Panc1 (cell line): ENCODE measurements at places on chromosomes 7 and 10.

DNA sequence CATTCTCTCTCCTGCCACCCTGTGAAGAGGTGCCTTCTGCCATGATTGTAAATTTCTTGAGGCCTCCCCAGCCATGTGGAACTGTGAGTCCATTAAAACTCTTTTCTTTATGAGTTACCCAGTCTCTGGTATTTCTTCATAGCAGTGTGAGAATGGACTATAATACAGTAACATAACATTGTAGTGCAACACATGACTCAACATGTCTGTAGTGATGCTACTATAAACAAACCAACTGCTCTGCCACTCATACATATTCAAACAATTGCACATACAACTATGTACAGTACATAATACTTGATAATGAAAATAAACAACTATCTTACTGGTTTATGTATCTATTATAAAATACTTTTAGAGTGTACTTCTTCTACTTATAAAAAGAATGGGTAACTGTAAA, 7.1 kb downstream of the ATOH7 start:
- no peak for DNase-seq

DNA sequence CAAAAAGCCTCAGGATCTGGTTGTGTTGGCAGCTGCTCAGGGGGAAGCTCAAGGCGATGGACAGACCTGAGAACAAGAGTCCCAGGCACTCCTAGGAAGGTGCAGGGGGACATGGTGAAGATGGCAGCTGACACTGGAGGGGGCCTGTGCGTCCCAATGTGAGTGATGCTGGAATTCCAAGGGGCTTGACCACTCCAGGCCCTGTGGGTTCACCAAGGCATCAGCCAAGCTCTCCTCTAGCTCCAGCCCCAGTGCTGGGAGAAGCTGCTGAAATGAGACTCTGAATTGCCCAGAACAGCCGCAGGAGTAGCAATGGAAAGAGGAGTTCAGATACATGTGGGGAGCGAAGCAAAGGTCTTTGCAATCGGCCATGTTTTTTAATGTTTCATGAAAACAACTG, 16.0 kb downstream of the UPP1 start:
- no peak for DNase-seq

GRCh38 chr7:85156661-85157208, 30.1 kb downstream of the SEMA3D start:
- no peak for DNase-seq

DNA sequence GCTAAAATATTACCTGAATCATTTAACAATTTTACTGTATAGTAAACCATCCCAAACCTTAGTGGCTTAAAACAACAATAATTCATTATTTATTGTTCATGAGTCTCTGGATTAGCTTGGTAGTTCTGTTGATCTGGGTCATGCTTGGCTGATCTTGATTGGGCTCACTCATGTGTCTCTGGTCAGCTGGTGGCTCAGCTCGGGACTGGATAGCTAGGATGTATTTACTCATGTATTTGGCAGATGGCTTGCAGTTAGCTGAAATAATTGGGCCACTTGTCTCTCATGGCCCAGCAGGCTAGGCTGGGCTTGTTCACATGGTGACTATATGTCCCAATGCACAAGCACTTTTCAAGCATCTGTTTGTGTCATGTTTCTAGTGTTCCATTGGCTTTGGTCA, 262.8 kb downstream of the BBS9 start:
- no peak for DNase-seq

DNA sequence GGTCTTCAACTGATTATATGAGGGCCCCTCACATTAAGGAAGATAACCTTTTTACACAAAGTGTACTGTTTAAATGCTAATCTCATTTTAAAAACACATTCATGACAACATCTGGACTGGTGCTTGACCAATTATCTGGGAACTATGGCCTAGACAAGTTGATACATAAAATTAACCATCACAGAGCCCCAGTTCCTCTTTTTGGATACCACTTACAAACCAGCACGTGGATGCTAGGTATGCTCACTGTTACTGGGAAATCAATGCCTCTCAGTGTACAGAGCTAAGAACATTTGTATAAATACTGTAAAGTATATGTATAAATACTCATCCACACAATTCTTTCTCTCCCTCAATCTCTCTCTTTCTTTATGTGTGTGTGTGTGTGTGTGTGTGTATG, 1217.8 kb upstream of the LRRTM3 start:
- no peak for DNase-seq

DNA sequence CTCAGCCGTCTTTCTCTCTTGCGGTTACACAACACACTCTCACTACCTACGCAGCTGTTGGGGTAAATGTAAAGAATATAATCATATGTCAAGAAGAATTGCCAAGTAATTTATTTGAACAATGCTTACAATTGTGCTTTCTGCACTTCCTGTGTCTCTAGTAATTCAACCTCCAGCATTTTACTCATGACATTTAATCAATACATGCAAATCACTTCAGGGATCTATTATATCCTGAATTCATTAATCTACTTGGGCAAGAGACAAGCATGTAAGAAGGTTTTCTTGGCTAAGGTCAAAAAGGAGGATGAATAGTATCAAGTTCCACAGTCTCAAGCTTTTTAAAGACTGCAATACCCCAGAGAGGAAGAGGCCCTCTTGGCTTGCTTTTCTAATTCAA, 562.9 kb upstream of the ADARB2 start:
- no peak for DNase-seq

GRCh38 chr7:116271161-116271913, 61.0 kb downstream of the TES start:
- no peak for DNase-seq

DNA sequence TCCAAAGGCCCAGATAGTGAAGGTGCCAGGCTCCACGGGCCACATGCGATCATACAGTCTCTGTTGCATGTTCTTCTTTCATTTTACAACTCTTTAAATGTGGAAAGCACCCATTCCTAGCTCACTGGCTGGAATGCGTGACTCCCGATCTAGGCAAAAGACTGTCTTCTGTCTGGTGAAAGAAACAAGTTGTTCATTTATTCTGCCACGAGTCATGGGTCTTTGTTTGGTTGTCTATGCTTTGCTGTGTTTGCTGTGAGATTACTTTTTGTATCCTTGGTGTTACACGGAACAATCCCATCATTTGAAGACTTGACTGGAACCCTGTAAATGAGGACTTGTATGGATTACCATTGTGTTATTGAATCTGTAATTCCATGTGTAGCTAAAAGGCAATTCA, 41.9 kb downstream of the NPVF start:
- no peak for DNase-seq

GRCh38 chr10:13959443-13960359, 371.0 kb downstream of the FRMD4A start:
- no peak for DNase-seq

- DNase-seq, result no peak
Observed at GRCh38 chr7:721619-722248, 4.8 kb upstream of the DNAAF5 start.

- no peak for DNase-seq
Observed at GRCh38 chr7:17123020-17123419, 175.4 kb upstream of the AHR start.

GRCh38 chr10:91635401-91636400, 2.8 kb upstream of the PPP1R3C start:
- DNase-seq, result peak; percentile 54

- DNase-seq, result no peak
Observed at GRCh38 chr7:138170959-138171703, 94.9 kb downstream of the AKR1D1 start.

GRCh38 chr10:95451150-95451549, 110.0 kb downstream of the SORBS1 start:
- no peak for DNase-seq

DNA sequence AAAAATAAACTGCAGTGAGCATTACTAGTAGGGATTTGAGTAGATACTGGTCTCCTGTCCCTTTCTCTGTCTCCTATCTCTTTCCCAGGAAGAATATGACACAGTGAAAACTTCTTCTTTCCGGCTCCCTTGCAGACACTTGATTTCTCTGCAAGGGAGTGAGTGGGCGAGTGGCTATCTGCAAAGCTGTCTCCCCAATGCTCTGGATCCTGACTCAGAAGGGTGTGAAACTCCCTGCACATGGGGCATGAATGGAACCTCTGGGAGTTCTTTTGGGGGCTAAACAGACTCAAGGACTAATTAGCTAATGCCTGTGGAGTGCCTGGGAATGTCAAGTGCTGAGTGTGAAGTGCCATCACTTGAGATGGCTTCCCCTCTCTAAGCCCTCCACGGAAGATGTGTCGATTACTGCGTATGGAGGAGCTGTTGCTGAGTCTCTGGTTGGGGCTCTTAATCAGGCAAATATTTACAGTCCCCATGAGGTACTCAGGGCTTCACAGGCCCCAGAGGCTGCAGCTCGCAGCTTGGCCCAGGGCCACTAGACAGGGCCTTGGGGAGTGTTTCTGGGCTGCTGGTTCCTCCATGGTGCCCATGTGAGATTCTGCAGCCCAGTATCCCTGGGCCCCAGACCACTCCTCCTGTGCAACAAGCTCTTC, 139.8 kb downstream of the RPS24 start:
- no peak for DNase-seq

DNA sequence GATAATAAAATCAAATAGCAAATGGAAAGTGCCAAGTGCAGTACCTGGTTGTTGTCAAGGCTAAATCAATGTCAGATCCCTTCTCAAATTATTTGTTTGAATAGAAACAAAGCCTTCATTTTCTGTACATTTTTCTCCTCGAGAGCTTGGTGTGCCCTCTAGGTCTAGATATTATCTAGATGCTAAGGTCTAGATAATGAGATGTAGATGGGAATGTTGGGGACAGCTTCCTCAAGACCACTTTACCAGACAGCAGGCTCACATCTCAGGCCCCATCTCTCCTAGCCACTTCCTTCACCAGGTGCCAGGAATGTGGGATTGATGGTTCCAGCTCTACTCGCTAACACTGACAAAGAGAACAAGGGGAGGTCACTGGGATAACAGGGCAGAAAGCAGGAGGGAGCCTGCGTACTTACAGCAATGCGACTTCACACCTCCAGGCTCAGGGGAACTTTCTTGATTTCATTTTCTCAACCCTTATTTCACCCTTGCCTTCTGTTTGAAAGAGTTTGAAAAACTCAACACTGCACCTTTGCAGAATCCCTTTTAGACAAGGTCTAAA, 451.4 kb upstream of the VSTM2A start:
- DNase-seq, result no peak

DNA sequence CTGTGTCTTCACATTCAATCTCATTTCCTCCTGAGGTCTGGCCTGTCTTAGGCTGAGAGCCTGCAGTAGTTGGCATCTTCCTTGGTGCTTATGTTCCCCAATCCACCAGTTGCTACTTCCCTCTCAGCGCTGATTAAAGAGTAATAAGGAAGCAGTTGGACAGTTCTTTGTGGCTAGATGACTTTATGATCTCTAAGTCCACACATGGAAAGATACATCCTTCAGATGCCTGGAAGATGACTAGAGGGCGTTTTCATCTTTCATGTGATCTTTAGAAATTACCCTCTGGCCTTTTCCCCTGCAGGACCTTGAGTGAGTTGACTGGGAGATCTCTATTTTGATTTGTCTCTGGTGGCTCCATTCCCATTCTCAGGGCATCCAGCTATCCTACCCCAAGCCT, 204.5 kb downstream of the GRM3 start:
- no peak for DNase-seq

GRCh38 chr10:49272251-49273081, 26.5 kb upstream of the C10orf71 start:
- DNase-seq, result no peak

- DNase-seq, result no peak
Observed at GRCh38 chr10:119022846-119023552, 6.5 kb upstream of the NANOS1 start.

GRCh38 chr7:90007001-90007654, 147.1 kb upstream of the STEAP1 start:
- no peak for DNase-seq

- DNase-seq, result no peak
Observed at GRCh38 chr10:113450046-113450804, 102.6 kb upstream of the HABP2 start.

DNA sequence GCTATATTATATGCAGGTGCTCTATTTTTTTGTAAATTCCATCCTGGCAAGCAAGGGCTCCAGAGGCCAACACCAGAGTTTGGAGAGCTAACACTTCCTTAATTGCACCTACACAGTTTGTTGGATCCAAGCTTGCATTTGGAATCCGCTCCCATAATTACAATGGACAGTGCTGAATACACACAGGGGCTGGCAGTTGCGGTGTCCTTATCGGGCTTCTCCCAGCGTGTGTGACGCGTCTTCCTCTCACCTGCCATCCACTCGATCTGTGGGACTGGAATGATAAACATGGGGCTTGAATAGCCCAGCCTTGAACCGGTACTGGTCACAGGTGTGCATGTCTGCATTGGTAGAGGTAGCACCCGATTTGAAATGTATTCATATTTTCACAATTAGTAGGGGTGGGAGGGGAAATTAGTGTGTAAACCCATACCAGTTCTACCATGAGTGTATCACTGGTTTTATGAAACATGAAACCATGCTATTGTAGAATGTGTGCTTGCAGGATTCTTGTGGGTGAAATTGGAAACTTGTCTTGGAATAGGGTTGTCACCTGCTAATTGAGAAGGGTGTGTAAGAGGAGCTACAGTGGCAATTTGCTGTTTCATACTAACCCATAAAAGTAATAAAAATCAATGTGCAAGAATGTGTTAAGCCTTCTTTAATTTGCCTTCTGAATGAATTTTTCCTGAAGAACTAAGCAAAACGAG, 316.5 kb downstream of the WDR11 start:
- DNase-seq, result no peak

GRCh38 chr10:123639131-123639530, 27.0 kb upstream of the GPR26 start:
- no peak for DNase-seq

GRCh38 chr10:12541446-12542067, 192.2 kb downstream of the CAMK1D start:
- no peak for DNase-seq

DNA sequence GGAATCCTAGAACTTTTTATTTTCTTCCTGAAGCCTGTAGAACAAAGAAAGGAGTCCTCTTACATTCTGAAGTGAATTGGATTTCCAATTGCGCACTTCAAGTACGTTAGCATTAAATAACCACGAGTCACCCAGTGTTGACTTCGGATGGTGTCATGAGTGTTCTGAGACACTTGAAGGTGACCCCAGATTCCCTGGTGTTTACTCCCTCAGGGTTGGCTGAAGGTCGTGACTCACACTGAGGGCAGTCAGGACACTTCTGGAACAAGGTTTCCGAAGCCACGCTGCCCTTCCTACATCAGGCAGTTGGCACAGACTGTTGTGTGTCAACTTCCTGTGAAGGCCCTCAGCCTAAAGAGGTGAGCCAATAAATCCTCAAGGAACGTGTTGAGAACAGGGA, 186.6 kb upstream of the CELF2 start:
- peak; percentile 7 for DNase-seq

DNA sequence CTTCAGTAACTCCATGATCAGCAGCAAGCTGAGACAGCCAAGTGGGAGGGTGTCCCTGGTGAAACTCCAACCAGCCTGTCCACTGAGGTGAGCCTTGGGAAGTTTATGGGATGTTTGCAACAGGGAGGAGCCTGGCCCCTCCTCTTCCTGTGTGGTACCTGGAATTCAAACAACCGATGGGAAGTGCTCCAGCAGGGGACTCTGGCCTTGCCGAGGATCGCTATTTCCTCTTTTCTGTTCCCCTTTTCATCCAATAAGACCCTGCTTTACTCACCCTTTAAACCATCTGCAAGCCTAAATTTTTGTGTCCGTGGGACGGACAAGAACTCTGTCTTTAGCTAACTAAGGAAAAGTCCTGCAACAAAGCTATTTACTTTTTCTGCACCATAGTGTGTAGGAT, 491.1 kb upstream of the ZMIZ1 start:
- DNase-seq, result no peak
